GM23248 (cell line): ENCODE measurements at places on chromosomes 2 and 18. TPM values are rescaled to one million over a fixed set of nuclear protein-coding genes. Genes with fewer than 3 reads are reported as not detected.

The SKOR2 gene
- not detected in 2 replicates for polyA plus RNA-seq

DNA sequence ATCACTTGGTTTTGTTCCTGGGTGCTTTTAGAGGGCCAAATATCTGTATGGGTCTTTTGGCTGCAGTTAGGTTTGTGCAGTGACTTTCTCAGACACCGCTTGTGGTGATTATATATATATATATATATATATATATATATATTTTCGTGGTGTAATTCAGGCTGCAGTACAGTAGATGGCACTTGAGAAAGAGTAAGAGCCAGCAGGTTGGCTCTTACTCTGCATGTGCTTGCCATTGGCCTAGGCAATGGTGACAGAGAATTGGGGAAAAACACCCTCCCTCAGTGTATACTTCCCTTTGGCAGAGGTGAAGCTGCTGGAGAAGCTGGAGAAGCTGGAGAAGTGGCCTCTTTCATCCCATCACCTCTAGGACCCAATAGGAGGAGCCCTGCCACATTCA, 22.2 kb upstream of the MYL1 start:
- no peak for DNase-seq

DNA sequence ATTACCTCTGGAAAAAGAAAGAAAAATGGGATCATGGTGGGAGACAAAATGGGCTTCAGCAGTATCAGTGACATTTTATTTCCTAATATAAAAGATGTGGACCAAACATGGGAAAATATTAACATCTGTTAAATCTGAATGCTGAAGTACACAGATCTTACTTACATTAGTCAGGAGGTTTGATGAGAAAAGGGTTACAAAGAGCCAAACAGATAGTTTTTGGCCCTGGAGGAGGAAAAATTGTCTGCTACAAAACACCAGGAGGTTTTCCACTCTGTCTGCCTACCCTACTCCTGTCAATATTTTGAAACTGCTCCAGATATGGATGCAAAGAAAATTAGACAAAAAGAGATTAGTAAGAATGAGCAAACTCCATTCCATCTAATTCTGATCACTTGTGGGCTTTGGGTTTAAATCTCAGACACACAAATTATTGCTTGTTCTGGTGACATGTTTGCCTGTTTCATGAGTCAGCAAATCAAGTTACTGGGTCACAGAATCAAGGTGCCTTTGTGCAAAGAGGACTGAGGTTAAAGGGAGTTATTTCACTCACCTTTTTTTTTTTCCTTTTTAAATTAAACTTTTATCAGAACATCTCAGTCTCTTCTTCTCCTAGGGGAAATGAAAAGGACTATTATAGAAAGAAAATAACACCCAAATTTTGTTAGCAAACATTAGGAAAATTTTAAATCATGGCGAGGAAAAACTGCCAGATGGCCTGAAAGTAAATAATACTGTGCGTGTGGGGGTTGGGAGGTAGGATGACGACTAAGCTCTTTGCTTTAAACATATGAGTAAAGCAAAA, 87.0 kb upstream of the SPATS2L start:
- no peak for DNase-seq

DNA sequence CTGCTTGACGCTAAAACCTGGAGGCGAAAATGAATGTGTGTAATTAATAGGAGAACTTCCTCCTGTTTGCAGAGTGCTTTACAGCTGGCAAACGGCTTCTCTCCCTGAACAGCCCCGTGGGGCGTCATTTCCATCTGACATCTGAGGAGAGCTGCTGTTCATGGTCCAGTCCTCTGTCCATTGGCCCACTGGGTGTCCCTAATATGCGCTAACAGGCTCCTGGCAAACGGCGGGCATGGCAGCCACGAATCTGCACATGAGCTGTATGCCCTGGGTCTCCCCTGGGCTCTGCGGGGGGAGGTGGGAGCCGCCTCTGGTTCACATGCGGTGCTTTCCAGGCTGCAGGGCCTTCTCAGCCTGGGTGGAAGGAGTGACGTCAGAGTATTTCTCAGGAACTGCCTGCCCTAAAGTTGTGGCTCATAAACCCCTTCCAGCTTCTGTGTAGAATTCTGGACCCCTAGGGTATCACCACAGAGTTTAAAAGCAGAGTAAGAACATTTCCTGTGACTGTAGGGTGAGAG, 73.2 kb downstream of the LRRFIP1 start:
- peak; percentile 74 for DNase-seq

DNA sequence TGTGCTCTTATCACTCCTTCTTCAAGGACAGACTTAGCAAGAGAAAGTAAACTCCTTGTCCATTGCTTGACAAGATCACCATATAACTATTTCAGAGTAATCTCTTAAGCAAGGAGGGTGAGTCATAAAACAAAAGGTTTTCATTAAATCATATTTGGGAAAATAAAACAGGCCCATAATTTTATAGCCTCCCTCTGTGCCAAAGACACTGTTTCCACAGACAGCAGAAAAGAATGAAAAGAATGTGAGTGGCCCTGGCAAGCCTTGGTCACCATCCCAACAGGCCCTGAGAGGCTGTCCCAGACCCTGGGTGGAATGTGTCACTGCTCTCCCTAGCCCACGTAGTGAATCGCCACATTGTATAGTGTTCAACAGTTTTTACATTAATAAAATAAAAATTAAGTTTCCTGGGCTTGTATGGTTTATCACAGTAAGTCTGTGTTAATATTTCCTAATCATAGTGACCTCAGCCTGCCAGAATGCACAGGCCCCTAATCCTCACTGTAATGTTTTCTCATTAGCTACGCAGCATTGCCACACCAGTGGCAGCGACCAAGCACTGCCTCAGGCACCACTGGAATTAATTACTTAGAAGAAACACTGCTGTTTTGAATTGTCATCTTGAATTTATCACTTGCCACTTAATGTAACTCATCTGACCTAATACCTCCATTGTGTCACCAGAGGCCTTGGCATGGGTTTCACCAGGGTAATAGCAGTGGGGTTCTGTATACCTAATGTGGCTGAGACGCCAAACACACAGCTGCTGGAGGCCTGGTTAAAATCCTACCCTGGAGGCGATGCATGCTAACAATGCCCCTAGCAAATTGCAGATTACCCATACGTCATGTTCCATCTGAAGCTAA, 401.9 kb downstream of the LNPK start:
- DNase-seq, result peak; percentile 91

- DNase-seq, result no peak
Observed at GRCh38 chr2:118841450-118841827, 6.0 kb downstream of the EN1 start.

DNA sequence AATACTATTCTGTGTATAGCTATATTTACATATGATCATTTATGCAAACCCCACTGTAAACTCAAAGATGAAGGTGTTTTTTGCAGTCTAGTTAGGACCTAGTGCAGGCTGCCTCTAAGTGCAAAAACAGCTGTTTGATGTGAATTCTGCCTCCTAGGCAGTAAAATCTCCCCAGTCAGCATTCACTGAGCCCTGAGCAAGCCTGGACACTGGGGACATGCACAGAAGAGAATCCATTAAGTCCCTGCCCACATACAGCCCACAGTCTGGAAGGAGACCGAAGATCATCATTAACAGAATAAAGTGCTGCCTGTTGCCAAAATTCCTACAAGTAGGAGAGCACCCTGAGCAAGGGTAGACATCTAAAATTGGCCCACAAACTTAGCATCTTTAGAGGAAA, 14.4 kb upstream of the BIN1 start:
- DNase-seq, result no peak

The FER1L5 gene
- 0.05 and 0.08 TPM in 2 replicates for polyA plus RNA-seq

The SIX2 gene
- polyA plus RNA-seq, result 0.19 and 0.22 TPM in 2 replicates

DNA sequence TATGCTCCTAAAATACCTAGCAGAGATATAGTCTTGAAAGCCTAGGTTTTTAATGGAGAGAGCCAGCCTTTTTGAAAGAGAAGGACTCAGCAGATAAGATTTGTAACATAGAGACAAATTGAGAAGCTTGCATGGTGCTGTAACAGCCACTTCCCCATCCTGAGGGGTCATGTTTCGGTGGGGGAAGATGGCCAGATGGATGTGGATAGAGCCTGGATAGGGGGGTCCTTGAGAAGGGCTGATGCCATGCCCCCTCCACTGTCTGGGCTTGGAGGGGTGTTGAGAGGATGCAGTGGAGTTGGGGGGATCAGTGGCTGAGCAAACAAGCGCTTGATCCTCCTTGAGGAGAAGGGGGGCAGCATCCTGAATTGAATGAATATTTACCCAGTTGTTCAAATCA, 178.0 kb upstream of the HS6ST1 start:
- DNase-seq, result no peak

DNA sequence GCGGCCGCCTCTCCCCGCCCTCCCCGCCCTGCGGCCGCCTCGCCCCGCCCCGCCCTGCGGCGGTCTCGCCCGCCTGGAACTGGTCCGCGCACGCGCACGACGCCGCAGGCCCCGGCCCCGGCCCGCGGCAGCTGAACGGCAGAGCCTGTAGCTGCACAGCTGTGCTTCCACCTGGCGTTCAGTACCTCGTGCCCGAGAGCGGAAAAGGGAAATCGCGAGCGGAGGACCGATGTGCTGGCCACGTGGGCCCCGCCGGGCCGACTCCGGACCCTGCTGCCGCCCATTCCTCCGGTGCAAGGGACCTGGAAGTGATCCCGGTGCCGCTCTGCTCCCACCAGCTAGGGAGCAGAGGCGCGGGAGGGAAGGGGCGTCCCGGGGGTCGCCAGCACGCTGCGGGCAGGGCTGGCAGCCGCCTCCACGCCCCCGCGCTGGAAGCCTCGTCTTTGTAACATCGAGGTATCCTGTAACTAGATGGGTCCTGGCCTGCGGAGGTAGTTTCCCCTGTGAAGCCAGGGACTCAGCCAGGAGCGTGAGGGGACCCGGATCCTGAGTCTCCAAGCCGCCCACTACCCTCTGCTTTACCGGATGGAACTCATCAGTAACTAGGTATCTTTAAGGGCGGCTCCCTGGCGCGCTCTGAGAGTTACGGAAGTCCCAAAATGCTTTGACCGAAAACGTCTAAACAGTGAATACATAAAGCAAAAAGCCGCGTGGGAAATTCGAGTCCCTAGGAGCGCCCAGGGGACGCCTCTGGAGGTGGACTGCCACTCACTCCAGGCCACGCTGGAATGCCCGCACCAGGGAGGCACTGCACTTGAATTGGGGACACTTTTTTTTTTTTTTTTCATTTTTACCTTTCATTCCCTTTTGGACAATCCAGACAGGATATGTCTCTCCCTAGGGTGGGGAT, 704 bp upstream of the ODC1 start:
- peak; percentile 72 for DNase-seq

GRCh38 chr2:238431456-238431855, 4.7 kb downstream of the ASB1 start:
- no peak for DNase-seq

DNA sequence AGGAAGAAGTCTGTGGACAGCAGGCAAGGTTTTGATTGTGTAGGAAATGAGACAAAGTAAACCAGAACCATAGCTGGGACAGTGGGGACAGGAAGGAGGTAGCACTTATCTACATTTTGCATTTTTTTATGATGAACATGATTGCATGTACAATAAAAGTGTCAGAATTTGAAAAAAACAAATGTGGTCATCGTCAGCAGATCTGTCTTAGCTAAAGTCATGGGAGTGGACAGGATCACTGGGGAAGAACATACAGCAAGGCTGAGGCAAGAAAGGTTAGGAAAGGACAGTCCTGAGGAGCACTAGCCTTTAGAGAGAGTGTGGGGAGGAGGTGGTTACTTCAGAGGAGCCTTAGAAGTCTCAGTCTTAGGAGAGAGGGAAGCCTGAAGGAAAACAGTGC, 35.1 kb upstream of the SLC14A2 start:
- no peak for DNase-seq

GRCh38 chr18:50721006-50721405, 98.8 kb downstream of the MRO start:
- DNase-seq, result no peak

DNA sequence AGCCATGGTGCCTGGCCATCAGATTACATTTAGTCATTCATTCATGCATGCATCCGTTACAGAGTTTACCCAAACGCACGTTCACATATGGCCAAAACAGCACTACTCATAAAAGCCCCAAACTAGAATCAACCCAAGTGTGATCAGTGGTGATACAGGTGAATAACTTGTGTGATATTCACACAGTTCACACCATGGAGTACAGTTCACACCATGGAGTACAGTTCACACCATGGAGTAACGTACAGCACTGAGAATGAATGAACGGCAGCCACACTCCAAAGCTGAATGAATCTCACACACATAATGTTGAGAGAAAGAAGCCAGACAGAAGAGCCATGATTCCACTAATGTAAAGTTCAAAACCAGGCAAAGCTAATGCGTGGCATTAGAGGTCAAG, 12.3 kb upstream of the SLC66A3 start:
- DNase-seq, result no peak

The TRIM54 gene
- polyA plus RNA-seq, result not detected in 2 replicates

DNA sequence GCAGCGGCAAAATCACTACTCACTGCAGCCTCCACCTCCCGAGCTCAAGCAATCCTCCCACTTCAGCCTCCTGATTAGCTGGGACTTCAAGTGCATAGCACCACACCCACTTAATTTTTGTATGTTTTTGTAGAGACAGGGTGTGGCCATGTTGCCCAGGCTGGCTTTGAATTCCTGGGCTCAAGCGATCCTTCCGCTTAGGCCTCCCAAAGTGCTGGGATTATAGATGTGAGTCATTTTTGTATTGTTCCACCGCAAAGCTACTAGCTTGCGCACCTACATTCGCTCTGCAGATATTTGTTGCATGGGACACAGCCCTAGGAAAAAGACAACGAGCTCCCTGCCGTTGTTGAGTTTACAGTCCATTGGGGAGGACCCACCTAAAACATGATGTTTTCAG, 173.5 kb upstream of the AGAP1 start:
- no peak for DNase-seq

The IL36RN gene
- polyA plus RNA-seq, result not detected in 2 replicates

- peak; percentile 87 for DNase-seq
Observed at GRCh38 chr2:24721470-24721869, 71.7 kb downstream of the PTRHD1 start.

- no peak for DNase-seq
Observed at GRCh38 chr2:25470806-25471205, 129.1 kb upstream of the DNMT3A start.

The UGT1A3 gene
- polyA plus RNA-seq, result not detected in 2 replicates

The EFEMP1 gene
- 1,133 and 1,145 TPM in 2 replicates for polyA plus RNA-seq

- no peak for DNase-seq
Observed at GRCh38 chr2:241074901-241075540, 27.1 kb downstream of the MTERF4 start.
